Epithelial cell of proximal tubule (primary cell): ENCODE measurements at places on chromosomes 3 and 15. TPM values are rescaled to one million over a fixed set of nuclear protein-coding genes. Genes with fewer than 3 reads are reported as not detected.

The APBA2 gene
- total RNA-seq: 30.0 and 36.5 TPM in 2 replicates

The GOLGA6L7 gene
- not detected in 2 replicates for total RNA-seq

The NMNAT3 gene
- total RNA-seq: 1.6 and 2.5 TPM in 2 replicates

The CD200R1 gene
- total RNA-seq: not detected in 2 replicates

The ST3GAL6 gene
- total RNA-seq: 1.8 and 3.9 TPM in 2 replicates

The RBPMS2 gene
- 0.36 and 0.58 TPM in 2 replicates for total RNA-seq

The TMCO5A gene
- not detected in 2 replicates for total RNA-seq

The GOLGA8N gene
- total RNA-seq: 0.29 and 0.46 TPM in 2 replicates

The ARPP21 gene
- not detected in 2 replicates for total RNA-seq

The FGD5 gene
- 0.06 TPM in 1 of 2 replicates, not detected in the other for total RNA-seq

The NR2E3 gene
- total RNA-seq: not detected in 2 replicates
